ENCODE measurements at places on chromosomes 7 and 10.

- no peak for DNase-seq
These were observed 25.9 kb downstream of the TMEM106B start for GRCh38 chr7:12237007-12237406.

- no peak for DNase-seq
These were observed 55.2 kb upstream of the DDC start for GRCh38 chr7:50620433-50620832.

DNA sequence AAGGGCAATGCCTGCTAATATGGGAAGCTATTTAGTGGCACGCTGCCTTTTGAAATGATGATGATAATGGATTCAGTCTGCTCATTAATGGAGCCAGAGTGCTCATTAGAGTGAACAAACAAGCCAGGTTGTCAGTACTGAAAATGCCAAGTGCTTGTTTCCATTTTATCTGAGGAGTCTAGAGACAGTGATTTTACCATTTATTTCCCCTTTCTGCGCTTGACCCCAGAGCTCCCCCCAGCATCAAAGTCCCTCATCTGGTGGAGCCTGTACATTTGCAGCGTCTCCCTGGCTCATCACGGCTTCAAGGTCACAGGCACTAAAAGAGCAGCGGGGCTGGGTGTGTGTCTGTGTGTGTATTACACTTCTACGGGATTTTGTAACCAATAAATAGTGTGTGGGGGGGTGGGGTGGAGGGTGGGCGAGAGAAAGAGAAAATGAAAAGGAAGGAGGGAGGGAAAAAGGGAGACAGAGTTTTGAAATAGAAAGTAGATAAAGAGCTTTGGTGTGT, 553.8 kb downstream of the TFEC start:
- DNase-seq = no peak

GRCh38 chr7:85021101-85021704, 165.7 kb downstream of the SEMA3D start:
- no peak for DNase-seq

- no peak for DNase-seq
These were observed 233.3 kb downstream of the LRRN3 start for GRCh38 chr7:111324228-111324627.
